NCI-H446 (cell line): ENCODE measurements at places on chromosomes 13 and 19.

DNA sequence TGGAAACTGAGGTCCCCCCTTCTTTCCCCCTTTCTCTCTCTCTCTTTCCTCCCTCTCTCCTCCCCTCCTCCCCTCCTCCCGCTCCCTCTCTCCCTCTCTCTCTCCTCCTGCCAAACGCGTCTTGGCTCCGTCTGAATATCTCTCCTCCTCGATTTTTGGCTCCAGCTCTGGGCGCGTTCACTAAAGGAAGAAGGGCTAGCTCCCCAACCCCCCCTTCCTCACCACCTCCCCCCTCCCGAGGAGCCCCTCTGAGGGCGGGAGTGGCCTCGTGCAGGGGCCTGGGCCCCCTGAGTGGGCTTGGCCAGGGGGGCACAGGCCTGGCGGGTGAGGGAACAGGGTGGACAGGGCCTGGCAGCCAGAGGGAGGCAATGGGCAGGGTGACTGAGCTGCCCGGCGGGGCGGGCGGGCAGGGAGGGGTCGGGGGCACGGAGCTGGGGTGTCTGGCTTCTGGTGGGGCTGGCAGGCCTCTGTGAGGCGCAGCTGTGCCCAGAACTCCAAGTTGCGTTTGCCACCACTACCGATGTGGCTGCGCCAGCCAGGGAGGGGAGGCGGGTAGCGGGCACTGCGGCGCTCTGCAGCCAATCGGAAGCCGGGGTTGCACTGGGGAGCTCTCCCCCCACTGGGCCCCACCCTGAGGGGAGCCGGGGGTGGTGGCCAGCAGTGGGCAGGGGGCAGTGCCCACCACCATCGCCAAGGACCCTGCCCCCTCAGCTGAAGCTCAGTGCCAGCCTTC is 7.1 kb downstream of the NFIX start:
- peak; percentile 91 for DNase-seq

DNA sequence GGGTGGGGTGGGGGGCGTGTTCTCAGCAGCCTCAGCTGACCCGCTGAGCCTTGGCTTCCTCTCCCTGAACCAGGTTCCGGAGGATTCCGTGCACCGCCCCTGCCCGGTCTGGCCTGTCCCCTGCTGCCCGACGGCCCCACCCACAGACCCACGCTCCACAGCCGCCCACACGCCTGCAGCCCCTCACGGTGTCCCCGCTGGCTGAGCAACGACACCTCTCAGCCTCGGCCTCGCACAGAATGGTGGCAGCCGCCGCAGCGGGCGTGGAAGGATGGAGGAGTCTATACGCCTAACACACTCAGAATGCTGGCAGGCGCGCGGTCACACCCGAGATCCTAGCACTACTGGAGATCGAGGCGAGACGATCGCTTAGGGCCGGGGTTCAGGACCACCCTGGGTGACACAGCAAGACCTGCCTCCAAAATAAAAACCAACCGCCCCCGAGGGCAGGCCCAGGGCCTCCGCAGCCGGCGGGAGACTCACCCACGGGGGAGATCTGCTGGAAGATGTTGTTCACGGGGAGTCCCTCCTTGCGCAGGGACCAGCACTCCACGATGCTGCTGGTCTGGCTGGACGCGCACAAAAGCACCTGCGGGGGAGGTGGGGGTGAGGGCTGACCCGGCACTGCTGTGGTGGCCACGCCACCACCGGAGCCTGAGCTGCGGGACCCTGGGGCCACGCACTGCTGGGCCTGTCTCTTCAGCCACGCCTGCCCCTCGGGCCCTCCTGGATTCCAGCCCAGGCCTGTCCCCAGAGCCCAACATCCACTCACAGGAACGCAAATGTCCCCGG is 8.4 kb downstream of the MED16 start:
- DNase-seq: no peak

DNA sequence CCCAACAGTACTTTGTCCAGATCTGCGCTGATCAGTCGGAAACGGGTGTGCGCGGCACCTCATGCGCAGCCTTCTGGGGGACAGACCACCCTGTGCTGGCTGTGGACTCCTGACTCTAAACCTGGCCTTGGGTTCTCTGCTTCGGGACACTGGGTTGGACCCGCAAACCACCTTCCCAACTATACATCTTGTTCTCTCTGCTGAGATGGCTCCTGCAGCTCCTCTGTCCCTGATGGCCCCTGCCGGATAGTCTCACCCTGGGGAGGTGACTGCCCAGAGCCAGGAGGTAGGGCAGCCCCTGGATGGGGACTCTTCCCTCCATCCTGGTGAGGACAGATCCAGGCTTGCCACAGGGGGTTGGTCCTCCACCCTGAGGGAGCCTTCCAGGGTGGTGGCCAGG is 23.3 kb downstream of the RFX1 start:
- DNase-seq: no peak

DNA sequence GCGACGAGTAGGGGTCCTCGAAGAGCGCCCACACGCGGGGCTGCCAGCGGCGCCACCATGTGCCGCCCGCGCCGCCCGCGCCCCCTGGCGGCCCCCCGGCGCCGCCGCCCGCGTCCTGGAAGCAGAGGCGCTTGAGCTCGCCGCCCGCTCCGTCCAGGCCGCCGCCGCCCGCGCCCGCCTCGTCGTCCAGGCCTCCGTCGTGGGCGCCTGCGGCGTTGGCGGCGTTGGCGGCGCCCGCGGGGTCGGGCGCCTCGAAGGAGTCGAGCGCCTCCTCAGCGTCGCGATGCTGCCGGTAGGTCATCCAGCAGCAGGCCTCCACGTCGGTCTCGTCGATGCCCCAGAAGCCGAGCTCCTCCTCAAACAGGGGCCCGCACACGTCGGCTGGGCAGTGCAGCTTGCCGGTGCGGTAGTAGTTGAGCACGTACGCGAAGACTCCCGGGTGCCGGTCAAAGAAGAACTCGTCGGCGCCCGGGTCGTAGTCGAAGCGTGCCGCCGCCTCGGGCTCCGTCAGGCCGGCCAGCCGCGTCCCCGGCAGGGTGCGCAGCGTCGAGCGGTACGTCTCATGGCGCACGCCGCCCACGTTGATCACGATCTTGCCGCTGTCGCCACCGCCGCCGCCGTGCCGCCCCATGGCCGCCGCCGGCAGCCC is 829 bp downstream of the KCNC3 start:
- DNase-seq: peak; percentile 74

GRCh38 chr19:12596927-12597548 is 13.6 kb downstream of the ZNF490 start:
- no peak for DNase-seq

DNA sequence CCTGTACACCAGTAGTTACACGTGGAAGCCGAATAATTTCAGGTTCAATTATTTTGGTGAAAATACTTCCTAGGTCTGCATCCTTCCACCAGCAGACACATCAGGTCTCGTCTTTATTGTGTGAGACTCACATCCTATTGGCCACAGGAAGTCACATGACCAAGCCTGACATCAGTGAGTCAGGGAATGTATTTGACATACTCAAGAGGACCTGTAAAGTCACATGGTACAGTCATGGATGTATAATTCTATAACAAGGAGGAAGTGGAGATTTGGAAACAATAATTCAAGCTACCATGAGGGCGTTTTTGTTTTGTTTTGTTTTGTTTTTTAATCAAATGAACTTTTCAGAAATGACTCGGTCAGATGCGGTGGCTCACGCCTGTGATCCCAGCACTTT is 9.3 kb upstream of the HIF3A start:
- DNase-seq: no peak

GRCh38 chr13:76848596-76848995 is 37.6 kb downstream of the KCTD12 start:
- peak; percentile 70 for DNase-seq

- DNase-seq: no peak
Measured at GRCh38 chr19:11061952-11062351, 27.3 kb upstream of the LDLR start.

DNA sequence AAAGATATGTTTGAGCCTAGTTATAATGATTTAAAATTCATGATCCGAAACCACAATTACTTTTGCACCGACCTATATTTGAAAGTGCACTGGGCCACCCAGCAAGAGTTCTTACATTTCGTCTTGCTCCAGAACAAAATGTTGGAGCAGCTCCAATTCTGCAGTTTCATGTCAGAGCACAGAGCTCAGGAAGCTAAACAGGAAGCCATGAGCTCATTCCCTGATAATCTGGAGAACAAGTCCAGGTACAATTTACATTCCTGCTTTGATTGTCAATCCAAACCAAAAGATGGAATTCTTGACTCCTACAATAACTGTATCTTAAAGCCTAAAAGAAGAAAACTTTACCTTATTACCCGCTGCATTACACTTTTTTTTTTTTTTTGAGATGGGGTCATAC is 131.8 kb downstream of the KCTD12 start:
- no peak for DNase-seq

DNA sequence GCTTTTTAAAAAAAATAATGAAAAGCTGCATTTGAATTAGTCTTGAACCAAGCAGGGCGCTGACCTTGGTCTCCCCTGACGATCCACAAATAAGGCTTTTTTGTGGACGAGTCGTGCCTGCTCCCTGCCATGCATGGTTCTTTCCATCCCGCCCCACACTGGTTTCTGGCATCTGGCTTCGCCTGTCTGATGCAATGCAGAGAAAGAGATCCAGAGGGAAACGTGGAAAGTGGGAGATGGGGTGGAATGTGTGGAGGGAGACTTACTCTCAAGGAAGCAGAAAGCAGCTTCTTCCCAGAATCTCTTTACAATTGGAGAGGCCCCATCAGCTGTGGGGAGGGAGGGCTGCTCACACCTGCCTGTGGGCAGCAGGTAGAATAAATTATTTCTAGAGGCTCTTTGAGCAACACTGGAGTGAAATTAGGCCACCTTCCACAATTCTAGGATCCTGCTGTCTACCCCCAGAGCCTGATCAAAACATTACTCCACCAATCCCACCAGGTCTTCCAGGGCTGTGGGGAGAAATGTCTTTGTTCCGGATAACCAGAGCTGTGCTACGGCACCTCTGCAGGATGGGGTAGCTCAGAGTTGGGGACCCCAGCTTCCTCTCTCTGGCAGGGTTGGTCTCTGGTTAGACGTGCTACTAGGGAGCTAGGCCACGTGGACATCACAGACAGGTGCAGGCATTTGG is 183.5 kb downstream of the UQCRFS1 start:
- DNase-seq: no peak

DNA sequence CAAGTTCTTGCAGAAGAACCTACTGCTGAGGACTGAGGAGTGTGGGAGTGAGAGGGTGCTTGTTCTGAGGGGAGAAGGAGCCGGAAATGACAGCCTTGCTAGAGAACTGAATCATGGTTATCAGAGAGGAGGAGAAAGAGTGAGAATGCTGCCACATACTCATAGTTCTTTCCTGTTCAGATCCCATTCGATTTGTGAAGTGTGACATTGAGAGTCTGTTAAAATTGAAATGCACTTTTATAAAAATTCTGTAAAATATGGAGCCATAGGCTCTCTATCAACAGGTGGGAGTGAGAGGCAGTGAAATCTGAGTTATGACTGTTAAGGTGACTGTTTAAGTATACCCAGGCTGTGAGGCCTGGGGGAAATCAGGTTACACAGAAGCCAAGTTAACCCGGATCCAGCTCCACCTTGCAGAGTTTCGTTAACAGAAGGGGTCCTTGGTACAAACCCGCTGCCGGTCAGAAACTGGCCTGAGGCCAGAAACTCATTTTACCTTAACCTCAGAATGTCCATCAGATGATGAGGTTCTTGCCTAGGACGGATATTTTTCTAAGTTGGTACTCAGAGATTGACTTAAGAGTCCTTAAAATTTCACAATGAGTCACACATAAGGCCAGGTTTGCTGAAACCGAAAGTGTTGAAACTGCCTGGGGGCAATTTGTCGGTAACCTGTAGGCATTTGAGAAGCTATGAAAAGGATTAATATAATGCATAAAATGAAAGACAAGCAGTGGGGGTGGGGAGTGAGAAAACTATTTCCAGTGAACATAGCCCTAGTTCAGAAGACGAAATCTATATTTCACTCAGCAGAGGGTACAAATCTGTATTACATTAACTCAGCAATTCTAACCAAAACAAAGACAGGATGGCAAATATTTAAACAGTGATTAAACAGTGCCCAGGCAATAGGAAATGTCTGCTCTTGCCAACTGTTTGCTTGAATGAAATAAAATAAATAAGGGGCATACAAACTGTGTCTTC is 350.5 kb downstream of the KCNRG start:
- no peak for DNase-seq

DNA sequence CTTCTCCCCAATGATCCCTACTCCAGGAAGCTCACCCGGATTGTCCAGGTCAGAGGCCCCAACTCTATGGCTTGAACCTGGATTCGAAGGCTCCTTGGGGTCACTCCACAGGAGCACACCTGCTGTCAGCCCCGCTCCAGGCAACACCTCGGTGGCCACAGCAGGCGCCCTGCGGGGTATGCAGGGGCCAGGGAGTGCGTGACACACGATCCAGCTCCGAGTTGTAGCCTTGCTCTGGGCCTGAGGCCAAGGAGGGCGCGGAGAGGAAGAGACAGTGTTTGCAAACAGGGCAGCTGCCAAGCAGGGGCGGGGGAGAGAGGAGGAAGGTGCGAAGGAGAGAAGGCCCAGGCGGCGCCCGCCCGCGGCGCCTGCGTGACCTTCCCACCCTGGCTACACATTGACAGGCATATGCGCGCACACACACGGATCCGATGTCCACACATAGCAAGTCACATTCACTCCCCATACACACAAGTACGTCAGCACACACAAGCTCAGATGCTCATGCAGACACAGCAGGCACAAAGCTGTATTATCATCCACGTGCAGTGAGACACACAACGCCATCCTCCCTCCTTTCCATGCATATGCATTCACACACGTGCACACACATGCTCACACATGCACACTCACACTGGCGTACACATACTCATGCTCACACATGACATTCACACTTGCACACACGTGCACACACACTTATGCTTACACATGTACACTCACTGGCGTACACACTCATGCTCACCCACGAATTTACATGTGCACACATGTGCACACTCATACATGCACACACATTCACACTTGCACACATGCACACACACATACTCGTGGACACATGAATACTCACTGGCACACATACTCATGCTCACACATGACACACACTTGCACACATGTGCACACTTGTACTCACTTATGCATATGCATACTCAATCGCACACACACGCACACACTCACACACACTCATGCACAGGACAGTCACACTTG is 10.4 kb downstream of the SBK2 start:
- DNase-seq: peak; percentile 35

DNA sequence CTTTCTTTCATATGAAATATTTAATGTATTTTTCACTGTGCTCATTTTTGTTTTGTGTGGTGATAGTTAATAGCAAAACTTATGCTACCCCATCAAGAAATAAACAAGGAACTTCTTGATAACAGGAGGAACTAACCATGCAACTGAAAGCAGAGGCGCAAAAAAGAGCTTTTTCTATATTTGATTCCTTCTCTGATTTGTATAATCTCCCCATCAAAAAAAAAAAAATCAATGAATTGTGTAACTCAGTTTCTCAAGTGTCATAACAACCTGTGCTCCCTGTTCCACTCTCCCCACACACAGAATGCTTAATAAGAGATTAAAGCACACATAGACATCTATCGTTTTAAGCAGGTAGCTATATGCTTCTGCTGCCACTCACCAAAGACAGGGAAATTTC is 67.3 kb upstream of the MED4 start:
- no peak for DNase-seq

- DNase-seq: no peak
Measured at GRCh38 chr19:3851254-3852176, 17.3 kb downstream of the ZFR2 start.

- no peak for DNase-seq
Measured at GRCh38 chr13:32391101-32391619, 36.8 kb downstream of the N4BP2L1 start.

- DNase-seq: no peak
Measured at GRCh38 chr13:31725841-31726240, 13.5 kb upstream of the RXFP2 start.
